Activated T-cell treated with anti-CD3 and anti-CD28 coated beads for 4 hours (primary cell): ENCODE measurements at places on chromosomes 5 and 9.

GRCh38 chr9:3835393-3835792 lies 309.6 kb upstream of the RFX3 start:
- no peak for DNase-seq

GRCh38 chr5:7638456-7638855 lies 212.5 kb downstream of the CFAP90 start:
- DNase-seq: no peak

DNA sequence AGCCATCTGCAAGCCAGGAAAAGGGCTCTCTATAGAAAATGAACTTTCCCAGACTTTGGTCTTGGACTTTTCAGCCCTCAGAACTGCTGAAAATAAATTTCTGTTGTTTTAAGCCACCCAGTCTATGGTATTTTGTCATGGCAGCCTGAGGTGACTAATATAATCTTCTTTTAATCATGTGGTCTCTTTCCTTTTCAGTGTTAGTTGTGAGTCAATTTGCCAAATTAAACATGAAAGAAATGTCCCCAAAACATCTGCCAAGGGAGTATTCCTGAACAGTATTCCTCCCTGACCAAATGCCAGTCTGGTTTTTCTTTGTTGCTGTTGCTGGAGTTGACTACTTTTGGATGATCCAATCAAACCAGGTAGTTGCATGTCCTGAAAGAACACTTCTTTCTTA lies 4.7 kb upstream of the YTHDC2 start:
- no peak for DNase-seq

DNA sequence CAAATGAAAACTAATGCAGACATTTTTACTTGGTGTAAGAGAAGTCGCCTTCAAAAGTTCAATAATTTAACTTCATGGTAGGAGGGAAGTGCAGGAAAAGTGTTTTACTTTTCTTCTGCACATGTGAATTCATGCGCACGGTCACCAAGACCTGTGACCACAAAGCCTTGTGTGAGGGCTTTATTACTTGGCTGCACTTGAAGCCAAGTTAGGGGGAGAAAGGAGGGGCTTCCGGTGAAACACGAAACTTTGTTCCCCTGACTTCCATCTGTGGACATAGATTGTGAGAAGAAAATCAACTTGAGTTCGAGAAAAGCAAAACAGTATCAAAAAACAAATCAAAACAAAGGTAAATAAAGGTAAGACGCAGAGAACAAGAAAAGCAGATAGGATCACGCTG lies 239.9 kb downstream of the ROR2 start:
- DNase-seq: no peak

DNA sequence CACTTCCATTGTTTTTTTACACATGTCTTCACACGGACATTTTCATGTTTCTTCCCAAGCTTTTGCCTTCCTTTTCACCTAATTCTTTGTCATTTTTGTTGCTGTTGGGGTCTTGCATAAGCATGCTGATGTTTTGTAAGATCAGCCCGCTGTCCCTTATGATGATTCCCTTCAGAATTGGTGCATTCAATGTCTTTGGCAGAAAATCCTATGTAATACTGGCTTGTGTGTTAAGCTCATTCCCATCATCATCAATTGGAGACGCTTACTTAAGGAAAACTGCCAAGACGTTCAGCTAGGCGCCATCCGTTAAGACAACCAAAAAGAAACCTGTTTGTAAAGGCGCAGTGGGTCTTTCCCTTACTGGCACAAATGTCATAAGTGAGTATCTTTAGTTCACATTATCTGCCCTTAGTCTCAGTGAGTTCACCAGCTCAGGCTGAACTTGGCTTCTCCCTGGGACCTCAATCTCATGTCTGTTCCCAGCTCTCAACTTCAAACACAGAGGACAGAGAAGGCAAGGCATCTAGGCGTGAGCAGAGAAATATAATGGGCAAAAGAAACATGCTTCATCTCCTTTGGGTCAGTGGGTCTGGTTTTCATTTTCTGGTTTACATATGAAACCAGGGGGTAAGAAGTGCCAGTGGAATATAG lies 97.9 kb downstream of the EFNA5 start:
- no peak for DNase-seq

DNA sequence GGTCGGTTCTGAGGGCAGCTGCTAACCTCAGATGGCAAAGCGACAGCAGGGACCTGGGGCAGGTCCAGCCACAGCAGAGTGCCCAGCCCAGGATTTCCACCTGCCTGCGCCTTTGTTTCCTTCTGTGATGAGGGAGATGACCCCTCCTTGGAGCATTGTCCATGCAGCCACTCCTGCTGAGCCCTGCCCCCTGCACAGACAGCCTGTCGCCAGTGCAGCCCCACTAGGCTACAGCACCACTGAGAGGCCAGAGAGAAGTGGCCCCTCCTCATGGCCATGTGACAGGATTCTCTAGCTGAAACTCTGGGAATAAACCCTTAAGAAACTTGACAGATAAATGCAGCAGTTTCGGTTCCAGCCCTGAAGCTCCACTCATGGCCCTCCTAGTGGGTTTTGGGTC lies 10.5 kb upstream of the MRNIP start:
- DNase-seq: no peak

DNA sequence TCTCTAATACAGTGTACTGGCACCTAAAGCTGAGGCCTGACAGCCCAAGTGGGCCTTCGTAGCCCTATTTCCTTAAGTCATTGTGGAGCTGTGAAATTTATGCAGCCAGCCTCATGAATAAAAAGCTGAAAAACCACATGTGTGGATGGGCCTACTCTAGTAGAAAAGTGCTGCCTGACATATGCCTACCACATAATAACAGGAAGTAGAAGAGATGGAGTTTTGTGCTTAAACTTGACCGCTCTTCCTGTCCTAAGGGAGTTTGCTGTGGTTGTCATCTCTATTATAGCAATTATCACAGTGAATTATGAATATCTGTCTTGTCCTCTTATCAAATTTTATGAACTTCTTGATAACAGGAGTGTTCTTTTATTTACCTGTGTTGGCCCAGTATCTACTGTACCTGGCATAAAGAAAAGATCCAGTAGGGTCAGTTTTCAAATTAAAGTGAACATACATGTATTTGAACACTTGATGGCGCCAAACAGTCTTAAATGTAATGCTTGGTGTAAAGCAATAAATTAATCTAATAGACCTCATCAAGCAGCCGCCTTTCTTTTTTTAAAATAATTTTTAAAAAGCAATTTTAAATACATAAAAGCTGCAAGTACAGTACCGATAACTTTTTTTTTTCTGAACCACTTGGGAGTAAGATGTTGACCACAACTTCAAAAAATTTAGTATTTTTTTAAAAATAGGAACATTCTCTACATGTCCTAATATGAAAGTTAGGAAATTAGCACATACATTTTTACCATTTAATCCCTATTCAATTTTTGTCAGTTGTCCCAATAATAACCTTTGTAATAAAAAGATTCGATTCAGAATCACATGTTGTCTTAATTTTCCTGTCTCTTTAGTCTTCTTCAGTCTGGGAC lies 51.0 kb downstream of the FKTN start:
- no peak for DNase-seq

- DNase-seq: no peak
Measured at GRCh38 chr9:25602400-25603044, 75.7 kb downstream of the TUSC1 start.

- DNase-seq: peak; percentile 45
Measured at GRCh38 chr9:97615439-97616072, 17.6 kb downstream of the TSTD2 start.

GRCh38 chr9:78189461-78189860 lies 46.4 kb upstream of the CEP78 start:
- no peak for DNase-seq

- DNase-seq: no peak
Measured at GRCh38 chr9:33161011-33161588, 6.0 kb downstream of the B4GALT1 start.

DNA sequence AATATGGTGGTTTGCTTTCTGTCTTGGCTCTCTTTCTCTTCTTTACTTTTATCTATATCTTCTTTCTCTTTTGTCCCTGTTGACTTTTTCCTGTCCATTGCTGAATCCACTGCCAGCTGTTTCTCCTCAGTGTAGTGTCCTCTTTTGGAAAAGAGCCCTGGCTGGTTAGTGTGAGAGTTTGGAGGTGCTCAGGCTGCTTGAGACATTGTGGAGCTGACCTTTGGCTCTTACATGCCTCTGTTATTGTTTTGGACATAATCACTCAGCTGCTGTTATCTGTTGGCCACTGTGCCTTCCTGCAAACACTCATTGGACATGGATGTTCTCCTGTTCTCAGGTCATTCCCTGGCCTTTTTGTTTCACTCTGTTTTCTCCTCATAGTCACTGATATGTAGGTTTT lies 295.4 kb upstream of the RIOK2 start:
- no peak for DNase-seq

- DNase-seq: no peak
Measured at GRCh38 chr9:127450243-127450760, 904 bp downstream of the RPL12 start.

DNA sequence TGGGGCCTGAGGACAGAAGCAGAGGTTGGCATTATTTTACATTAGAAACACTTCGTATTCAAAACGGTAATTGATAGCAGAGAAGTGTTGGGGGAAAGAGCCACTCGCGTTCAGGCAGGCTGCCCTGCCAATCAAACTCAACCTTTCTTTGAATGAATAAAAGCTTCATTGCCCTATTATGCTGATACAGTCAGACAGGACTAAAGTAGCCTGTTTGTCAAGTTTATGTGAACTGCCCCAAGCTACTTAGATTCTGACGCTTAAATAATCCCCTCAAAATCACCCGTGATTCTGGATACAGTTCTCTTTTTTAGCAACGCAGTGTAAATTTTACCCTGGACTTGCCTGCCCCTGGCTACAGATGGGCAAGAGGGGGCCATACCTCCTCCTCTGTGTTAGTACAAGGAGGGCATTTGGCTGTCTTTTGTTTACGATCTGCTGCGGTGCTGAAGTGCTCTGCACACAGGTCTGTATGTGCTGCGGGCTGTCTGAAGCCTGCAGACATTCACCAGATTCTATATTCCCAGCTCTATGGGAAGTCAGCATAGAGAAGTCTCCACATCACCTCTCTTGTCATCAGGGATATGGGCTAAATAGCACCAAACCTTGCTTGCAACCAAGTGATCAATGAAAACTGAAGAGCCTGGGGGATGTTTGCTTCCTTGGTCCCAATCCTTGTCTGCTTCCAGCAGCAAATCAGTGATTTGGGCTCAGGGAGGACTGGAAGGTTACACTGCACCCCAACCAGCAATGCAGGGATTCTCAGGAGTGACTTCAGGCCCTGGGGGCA lies 218.4 kb downstream of the EBF1 start:
- no peak for DNase-seq

DNA sequence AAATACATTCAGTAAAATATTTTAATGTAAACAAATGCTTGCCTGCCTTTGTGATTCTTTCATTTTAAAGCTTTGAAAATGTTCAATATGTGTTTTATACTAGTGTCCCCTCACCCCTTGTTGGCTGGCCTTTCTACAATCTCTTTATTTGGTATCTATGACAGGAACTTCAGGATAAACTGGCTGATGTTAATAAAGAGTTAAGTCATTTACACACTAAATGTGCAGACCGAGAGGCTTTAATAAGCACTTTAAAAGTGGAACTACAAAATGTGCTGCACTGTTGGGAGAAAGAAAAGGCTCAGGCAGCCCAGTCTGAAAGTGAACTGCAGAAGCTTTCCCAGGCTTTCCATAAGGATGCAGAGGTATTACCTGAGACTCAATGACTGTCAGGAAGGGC lies 171.8 kb downstream of the CCDC171 start:
- no peak for DNase-seq

DNA sequence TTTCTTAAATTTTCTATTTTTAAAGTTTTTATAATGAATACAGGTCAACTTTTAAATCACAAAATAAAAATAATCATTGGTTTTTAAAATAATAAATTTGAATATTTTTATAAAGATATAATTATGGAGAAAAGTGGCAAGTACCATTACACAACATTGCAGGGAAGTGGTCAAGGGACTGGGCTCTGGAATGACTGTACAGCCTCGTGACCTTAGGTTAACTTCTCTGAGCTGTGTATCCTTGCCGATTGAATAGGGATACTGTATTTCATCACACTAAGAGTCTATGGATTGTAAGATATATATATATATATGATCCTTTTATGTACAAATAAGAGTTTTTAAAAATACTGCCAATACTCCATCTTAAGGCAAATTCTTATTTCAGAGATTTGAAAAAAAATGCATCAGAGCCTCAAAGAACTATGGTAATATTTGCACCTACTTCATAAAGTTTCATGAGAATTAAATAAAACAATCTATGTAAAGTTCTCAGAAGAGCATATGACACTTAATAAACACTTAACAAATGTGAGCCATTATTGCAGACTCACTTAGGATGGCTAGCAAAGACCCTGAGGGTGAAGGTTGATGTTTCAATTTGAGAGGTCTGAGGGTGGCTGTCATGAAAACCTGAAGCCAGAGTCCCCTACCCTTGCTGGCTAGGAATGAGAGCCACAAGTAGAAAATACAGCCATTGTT lies 136.5 kb downstream of the CCDC192 start:
- no peak for DNase-seq

- DNase-seq: no peak
Measured at GRCh38 chr5:157470631-157471030, 10.6 kb downstream of the NIPAL4 start.
